Right ventricle myocardium inferior (tissue), 1 donor: ENCODE measurements at places on chromosomes 4 and X. TPM values are rescaled to one million over a fixed set of nuclear protein-coding genes. Genes with fewer than 3 reads are reported as not detected.

LGI2 gene
- 3.6 TPM for total RNA-seq

VCX3A gene
- total RNA-seq: not detected

ADGRG4 gene
- not detected for total RNA-seq

ZFP92 gene
- 0.65 TPM for total RNA-seq

MGAT4D gene
- not detected for total RNA-seq

SRD5A3 gene
- 9.5 TPM for total RNA-seq

NAP1L5 gene
- total RNA-seq: 2.4 TPM

GPR119 gene
- not detected for total RNA-seq

DUX4 gene
- total RNA-seq: not detected

SPANXN2 gene
- total RNA-seq: not detected

ZNF330 gene
- total RNA-seq: 156 TPM

LIMCH1 gene
- total RNA-seq: 294 TPM

MAGEA6 gene
- total RNA-seq: not detected

FMR1NB gene
- total RNA-seq: not detected

GABRG1 gene
- not detected for total RNA-seq

CSN1S1 gene
- not detected for total RNA-seq

PRSS12 gene
- not detected for total RNA-seq

INTS6L gene
- total RNA-seq: 3.2 TPM

COL4A5 gene
- 6.1 TPM for total RNA-seq

PPEF1 gene
- total RNA-seq: 0.38 TPM

POU4F2 gene
- not detected for total RNA-seq

CXorf49 gene
- not detected for total RNA-seq

ESX1 gene
- not detected for total RNA-seq

AR gene
- 23.9 TPM for total RNA-seq
